ENCODE measurements at places on chromosomes 16 and 17. TPM values are rescaled to one million over a fixed set of nuclear protein-coding genes. Genes with fewer than 3 reads are reported as not detected.

DNA sequence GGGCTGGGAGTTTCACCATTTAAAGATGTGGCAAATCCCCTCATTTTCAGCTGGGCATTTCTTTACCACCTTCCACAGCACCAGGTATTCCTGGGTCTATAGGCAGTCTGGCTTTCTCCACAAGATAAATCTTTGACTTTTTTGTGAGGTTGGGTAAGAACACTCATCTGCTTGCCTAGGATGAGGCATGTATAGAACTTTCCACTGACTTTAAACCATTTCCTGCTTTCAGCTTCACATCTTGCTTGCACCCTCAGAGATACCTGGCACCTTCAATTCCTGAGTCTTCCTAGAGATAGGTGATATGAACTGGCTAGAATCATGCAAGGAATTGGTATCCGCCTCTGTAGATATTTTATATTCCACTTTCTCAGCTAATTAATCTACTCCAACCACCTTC lies 27.9 kb downstream of the SMURF2 start:
- no peak for DNase-seq

GRCh38 chr17:29722411-29723198 lies 99.9 kb upstream of the CORO6 start:
- no peak for DNase-seq

GRCh38 chr16:13153696-13154095 lies 252.3 kb downstream of the SHISA9 start:
- DNase-seq, result no peak

GRCh38 chr16:78669994-78670393 lies 570.5 kb downstream of the WWOX start:
- DNase-seq, result no peak

Gene GNG13
- total RNA-seq, result not detected

Gene CCDC78
- 8.1 TPM for total RNA-seq

Gene C16orf89
- not detected for total RNA-seq

Gene GFAP
- not detected for total RNA-seq
